ENCODE measurements at places on chromosomes 12 and 14.
A peak's percentile ranks its signal among the peaks of the same experiment; 100 is the strongest.

DNA sequence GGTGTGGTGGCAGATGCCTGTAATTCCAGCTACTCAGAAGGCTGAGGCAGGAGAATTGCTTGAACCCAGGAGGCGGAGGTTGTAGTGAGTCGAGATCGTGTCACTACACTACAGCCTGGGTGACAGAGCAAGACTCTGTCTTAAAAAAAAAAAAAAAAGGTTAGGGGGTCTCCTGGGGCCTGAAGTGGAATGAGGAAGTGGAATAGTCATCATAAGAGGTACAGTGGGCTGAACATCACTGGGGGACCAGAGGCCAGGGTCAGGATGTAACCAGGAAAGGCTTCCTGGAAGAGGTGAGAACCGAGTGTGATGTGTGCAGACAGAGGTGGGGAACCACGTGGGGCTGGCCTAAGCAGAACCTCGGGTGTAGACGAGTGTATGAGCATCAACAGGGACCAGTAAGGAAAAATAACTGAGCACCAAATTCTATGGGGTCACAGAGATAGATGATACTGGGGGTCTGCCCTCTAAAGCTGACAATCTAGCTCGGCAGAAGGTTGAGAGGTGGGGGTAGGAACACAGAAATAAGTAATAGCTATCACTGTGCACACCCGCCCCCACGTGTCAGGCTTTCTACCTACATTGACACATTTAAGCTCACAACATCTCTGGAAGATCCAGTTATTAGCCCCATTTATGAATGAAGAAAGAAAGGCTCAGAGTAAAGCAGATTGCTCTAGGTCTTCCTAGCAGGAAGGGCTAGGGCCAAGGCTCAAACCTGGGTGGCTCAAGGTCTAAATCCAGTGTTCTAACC lies 5.0 kb upstream of the COX6A1 start:
- no peak for DNase-seq

DNA sequence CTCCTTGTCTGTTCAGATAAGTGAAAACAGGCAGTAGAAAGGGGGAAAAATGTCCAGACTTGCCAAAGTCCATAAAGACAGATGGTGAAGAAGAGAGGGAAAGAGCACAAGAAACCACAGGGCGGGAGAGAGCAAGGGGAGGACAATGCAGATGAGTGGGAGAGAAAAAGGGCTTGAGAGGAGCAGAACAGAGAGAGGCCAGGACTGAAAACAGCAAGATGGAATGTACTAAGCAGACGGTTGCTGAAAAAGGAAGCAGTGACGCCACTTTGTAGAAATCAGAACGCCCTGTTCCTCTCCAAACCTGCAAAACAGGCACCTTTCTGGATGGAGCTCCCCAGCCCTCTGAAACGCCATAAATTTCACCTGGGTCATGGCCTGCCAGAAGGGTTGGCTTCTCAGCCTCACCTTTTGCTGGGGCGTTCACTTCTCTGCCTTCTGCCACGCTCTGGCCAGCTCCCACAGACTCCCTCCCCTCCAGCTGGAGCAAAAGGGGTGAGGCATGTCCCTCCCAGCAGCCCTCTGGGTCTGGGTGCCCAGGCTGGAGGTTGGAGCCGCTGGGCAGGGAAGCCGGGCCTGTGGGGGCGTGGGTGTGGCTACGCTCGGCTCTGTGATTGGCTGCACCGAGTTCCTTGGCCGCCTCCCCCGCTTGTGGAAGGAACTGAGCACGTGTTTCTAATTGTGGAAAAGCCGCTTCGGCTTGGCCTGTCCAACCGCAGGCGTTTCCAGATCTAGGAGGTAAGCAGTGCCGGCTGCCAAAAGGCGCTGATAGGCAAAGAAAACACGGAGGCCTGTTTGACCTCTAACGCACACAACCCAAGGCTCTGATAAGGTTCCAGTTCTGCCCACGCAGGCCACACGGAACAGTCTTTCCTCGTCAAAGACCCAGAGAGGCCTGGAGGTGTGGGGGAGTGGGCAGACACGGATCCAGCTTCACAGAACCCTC lies 29.3 kb downstream of the SLC7A8 start:
- peak; percentile 91 for DNase-seq

DNA sequence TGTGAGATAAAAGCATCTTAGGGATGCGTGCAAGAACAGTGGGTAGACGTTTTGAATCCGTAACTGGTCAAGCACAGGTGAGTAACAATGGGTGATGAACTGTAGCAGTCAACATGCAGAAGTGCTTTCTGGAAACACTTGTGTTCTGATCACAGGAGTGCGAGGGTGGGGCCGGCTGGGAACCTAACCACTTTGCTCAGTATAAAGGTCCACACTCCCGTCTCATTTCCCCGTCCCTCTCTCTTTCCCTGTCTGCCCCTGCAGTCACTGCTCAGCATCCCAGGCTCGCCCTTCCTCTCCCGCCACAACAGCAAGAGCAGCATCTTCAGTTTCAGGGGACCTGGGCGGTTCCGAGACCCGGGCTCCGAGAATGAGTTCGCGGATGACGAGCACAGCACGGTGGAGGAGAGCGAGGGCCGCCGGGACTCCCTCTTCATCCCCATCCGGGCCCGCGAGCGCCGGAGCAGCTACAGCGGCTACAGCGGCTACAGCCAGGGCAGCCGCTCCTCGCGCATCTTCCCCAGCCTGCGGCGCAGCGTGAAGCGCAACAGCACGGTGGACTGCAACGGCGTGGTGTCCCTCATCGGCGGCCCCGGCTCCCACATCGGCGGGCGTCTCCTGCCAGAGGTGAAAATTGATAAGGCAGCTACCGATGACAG lies 127.1 kb downstream of the FIGNL2 start:
- DNase-seq: no peak

DNA sequence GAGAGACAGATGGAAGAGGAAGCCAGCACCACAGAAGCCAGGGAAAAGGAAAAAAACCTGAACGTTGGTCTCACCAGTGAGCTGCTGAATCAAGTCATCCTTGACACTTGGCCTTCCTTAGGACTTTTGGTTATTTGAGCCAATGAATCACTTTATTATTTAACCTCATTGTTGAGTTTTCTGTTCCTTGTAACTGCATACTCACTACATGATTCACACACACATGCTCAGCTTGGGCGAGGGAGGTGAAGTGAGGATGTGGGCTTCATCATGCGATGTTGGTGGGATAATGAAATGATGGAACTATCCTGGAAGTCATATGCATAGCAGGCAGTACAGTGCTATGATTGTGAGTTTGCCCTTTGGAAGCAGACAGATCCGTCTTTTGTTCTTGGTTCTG lies 40.6 kb upstream of the RPH3A start:
- no peak for DNase-seq

GRCh38 chr12:24374452-24374851 lies 425.0 kb upstream of the SOX5 start:
- no peak for DNase-seq

DNA sequence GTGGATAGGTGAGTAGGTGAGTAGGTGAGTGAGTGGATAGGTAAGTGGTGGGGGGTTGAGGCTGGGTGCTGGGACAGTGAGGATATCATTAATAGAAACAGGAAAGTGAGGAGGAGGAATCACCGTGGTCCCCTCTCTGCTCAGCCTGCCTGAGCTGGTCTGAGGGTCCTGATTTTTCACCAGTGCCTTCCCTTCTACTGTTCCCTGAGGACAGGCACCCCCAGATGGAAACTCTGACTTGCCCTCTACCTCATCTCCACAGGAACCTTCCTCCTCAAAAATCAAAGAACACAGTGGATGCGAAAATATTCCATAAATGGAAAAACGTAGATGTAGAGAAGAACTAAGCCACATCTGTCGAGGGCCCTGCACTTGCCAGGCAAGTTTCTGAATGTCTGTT lies 1.9 kb downstream of the GPR68 start:
- DNase-seq: no peak

DNA sequence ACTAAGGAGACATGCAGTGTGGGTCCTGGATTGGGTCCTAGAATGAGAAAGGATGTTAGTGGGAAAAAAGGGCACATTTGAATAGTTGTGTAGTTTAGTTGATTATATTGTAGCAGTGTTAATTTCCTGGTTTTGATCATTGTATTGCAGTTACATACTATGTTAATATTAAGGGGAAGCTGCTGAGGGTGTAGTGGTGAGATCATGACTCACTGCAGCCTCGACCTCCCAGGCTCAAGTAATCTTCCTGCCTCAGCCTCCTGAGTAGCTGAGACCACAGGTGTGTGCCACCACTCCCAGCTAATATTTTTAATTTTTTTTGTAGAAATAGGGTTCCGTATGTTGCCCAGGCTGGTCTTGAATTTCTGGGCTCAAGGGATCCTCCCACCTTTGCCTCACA lies 21.7 kb downstream of the BORCS5 start:
- no peak for DNase-seq

GRCh38 chr14:106778986-106779385 lies 1252.6 kb downstream of the TMEM121 start:
- DNase-seq: no peak

GRCh38 chr14:23548351-23549318 lies 2.9 kb downstream of the ZFHX2 start:
- no peak for DNase-seq

DNA sequence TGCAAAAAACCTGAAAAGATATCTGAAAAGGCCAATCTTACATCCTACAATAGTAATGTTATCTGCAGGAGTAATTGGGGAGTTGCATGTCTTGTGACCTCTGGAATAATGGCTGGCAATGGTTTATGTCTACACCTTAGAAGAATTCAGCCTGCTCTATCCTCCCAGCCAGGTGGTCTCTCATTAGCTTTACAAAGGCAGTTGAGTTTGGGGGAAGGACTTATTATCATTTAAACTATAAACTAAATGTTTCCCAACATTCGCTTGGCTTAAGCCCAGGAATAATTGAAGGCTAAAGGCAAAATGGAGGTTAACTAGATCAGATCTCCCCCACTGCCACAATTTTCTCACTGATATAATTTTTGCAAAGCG lies 158.4 kb upstream of the SFSWAP start:
- no peak for DNase-seq

GRCh38 chr14:31270196-31270772 lies 62.7 kb upstream of the HECTD1 start:
- no peak for DNase-seq

DNA sequence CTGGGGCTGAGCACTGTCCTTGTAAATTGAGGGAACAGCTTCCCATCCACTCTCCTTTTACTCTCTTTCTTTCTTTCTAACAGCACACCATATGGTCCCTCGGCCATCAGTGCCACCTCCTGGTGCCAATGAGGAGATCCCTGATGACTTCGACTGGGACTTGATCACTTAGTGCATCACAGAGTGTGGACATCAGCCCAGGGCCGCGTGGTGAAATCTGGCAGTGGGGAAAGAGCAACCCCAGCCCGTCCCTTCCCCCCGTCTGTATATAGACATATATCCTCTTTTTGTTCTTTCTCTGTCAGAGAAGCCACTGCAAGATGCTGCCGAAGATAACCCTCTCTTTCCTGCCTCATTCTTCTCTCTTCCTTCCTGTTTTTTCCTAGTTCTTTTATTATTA lies 13.5 kb downstream of the C3AR1 start:
- DNase-seq: no peak

DNA sequence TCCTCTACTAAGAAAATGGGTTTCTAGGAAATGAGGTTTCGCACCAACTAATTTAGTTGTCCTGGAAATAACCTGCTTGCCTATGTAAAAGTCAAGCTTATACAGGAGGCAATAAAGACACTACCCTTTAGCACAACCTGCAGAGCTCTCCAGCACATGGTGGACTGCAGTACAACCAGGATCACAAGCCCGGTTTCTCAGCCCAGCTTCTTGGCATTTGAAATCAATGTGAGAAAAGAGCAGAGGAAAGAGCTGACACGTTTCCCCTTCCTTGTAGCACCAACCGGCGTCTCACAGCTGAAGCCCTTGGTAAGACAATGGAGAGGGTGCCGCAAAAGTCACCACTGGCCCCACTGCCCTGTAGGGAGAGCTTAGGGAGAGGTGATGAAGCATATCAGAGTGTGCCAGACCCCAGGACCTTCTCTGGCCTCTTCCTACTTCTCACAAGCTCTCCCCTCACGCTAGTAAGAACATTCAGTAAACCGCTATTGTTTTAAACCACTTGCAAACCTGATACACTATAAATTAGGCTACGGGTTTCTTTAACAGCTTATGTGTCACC lies 8.6 kb downstream of the SPTLC2 start:
- no peak for DNase-seq

DNA sequence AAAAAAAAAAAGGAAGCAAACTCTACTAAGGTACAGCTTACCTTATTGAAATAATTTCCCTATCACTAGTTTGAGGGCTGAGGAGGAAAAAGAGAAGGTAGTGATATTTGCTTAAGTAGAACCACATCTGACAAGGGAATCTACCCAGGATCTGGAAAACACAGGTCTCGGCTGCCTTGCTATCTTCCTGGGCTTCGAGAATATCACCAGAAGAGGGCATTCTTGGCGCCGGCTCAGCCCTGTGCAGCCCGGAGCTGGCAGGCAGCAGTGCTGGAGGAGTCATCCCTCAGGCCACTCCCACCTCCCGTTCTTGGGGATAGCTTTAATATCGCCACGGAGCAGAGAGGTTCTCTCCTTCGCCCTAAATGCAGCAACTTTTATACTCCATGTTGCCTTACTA lies 1181.2 kb downstream of the VRK1 start:
- DNase-seq: peak; percentile 70

- no peak for DNase-seq
Observed at GRCh38 chr14:37047226-37047625, 125.2 kb downstream of the SLC25A21 start.

- DNase-seq: no peak
Observed at GRCh38 chr14:52146504-52146903, 77.6 kb upstream of the NID2 start.

- DNase-seq: peak; percentile 48
Observed at GRCh38 chr14:95597784-95598211, 62.9 kb downstream of the GLRX5 start.

GRCh38 chr14:68771631-68772030 lies 21.2 kb downstream of the ZFP36L1 start:
- DNase-seq: no peak

DNA sequence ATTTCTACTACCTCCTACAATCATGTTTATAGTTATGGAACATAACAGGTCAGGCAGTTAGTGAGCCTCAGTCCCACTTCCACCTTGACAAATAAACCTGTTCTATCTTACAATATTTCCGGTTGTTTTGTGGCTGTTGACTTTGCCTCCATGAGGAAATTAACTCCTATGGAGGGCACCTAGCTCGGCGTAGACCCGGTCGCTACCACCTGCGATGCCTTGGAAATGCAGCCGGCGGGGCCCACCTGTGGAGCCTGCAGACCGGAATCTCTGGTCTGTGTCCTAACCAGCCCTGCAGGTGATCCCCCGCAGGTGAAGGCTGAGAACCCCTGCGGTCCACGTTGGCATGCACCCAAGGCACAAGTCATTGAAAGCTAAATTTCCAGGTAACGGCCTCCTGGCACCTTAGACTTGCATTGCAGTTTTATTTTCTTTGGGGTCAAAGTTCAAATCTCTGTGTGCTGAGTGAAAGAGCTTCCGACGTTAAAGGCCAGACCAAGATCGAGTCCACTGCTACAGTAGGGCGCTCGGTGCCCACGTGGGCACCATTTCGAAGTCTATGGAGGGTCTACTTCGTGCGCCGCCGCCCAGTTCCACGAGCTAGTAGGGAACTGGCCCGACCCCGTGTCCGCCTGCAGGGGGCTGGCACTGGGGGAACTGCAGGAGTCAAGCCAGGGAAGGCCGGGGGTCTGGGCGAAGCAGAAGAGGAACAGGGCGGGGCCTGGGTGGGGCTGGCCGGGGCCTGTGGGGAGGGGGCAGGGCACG lies 782 bp upstream of the PIWIL1 start:
- DNase-seq: no peak

Data from SW480 (cell line).